ENCODE measurements at places on chromosomes 2 and 18.
A peak's percentile ranks its signal among the peaks of the same experiment; 100 is the strongest.

- H3K4me3 ChIP-seq, result no peak overlapping the region
- DNase-seq, result no peak
- H3K27me3 ChIP-seq, result no peaks in the 10 kb centered on the region
- H3K36me3 ChIP-seq, result no peaks in the 10 kb centered on the region
- no peak overlapping the region for H3K27ac ChIP-seq
- H3K4me1 ChIP-seq, result no peaks in the 10 kb centered on the region
Measured at GRCh38 chr2:239353692-239354091, 47.1 kb downstream of the HDAC4 start.

- no peak overlapping the region for H3K27ac ChIP-seq
- H3K4me3 ChIP-seq, result no peak overlapping the region
- peak; percentile 36 for DNase-seq
- H3K27me3 ChIP-seq, result no peaks in the 10 kb centered on the region
- H3K4me1 ChIP-seq, result no peaks in the 10 kb centered on the region
Measured at GRCh38 chr2:69559442-69560146, 83.9 kb downstream of the AAK1 start.

- H3K27ac ChIP-seq, result no peak overlapping the region
- H3K36me3 ChIP-seq, result no peaks in the 10 kb centered on the region
- no peaks in the 10 kb centered on the region for H3K27me3 ChIP-seq
- H3K4me1 ChIP-seq, result no peaks in the 10 kb centered on the region
- no peak for DNase-seq
- no peak overlapping the region for H3K4me3 ChIP-seq
Measured at GRCh38 chr2:181685150-181685688, 4.9 kb upstream of the NEUROD1 start.

DNA sequence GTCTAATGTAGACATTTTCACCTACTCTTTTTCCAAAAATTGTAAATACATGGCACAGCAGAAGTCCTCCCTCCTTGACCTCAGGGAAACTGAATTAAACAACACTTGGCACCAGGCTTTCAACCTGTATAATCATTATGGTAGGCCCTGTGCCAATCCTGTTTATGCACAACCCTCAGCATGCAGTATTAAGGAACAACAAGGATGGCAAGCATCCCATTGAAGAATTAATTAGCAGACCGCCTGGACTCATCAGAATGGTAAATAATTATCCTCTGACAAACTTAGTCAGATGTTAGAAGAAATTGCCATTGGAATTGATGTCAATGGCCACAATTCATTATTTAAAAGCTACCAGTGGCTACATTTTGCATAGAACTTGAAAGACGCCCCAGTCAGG is 66.3 kb upstream of the GALNT5 start:
- H3K36me3 ChIP-seq, result no peaks in the 10 kb centered on the region
- H3K4me3 ChIP-seq, result no peak overlapping the region
- DNase-seq, result no peak
- no peaks in the 10 kb centered on the region for H3K4me1 ChIP-seq

GRCh38 chr18:57789090-57789489 is 14.0 kb downstream of the ATP8B1 start:
- H3K27me3 ChIP-seq, result no peaks in the 10 kb centered on the region
- no peak overlapping the region for H3K27ac ChIP-seq
- no peak overlapping the region for H3K4me3 ChIP-seq
- H3K36me3 ChIP-seq, result no peaks in the 10 kb centered on the region
- H3K4me1 ChIP-seq, result peaks cover 14% of the 10 kb centered on the region
- no peak for DNase-seq

DNA sequence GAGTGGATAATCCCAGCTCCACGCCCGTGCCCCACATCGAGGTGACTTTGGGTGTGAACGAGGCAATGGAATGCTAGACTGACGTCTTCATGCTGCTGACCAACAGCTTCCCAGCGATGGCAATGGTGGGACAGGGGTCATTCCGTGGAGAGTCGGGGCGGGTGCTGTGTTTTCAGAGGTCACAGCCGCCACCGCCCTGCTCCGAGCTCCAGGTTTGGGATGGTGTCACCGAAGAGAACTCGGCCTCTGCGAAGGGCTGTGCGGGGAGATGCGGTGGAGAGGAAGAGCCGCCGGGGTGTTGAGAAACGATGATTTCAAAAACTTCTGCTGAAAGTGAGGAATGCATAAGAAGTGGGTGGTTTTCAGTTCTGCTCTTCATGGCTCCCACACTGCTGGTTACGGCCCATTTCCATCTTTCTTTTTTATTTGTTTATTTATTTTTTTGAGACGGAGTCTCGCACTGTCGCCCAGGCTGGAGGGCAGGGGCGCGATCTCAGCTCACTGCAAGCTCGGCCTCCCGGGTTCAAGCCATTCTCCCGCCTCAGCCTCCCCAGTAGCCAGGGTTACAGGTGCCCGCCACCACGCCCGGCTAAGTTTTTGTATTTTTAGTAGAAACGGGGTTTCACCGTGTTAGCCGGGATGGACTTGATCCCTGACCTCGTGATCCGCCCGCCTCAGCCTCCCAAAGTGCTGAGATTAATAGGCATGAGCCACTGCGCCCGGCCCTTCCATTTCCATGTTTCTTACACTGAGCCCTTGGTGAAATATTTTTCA is 142.6 kb downstream of the RTP5 start:
- no peaks in the 10 kb centered on the region for H3K4me1 ChIP-seq
- no peak overlapping the region for H3K27ac ChIP-seq
- no peak for DNase-seq

DNA sequence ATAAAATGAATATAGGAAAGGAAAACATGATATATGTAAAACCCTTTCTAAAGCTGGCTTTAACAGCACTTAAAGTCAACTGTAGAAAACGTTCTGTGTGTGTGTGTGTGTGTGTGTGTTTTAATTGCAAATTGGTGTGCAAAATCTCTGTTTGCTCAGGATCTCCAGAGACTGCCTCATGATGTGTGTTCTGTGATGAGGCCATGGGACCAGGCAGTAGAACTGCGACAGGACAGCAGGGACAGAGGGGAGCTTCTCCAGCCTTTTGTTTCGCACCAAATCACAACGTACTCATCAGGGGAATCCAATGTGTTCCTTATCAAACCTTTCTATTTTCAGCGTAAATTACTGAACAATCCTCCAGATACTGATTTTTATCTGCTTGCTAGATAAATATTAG is 66.7 kb downstream of the NXPH2 start:
- H3K27ac ChIP-seq, result no peak overlapping the region
- no peaks in the 10 kb centered on the region for H3K36me3 ChIP-seq
- no peak overlapping the region for H3K4me3 ChIP-seq
- no peaks in the 10 kb centered on the region for H3K4me1 ChIP-seq
- no peaks in the 10 kb centered on the region for H3K27me3 ChIP-seq

DNA sequence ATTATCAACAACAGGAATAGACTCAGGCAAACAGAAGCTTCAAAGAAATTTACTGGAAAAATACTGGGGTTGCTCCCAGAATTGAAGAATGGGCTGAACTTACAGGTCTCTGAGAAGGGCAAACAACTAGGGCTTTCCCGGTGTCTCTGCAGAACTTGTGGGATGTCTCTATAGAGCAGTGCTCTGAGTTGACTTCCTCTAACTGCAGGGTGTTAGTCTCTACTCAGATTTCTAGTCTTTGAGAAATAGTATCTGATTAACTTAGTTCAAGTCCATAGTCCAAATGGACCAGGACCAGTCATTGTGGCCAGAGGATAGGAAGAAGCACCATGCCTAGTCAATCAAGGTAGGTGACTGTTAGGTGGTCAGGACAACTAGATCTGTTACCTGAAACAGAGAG is 45.8 kb downstream of the LIMS1 start:
- DNase-seq, result no peak
- H3K27ac ChIP-seq, result no peak overlapping the region
- H3K4me1 ChIP-seq, result peaks cover 15% of the 10 kb centered on the region
- H3K27me3 ChIP-seq, result no peaks in the 10 kb centered on the region

GRCh38 chr18:5972298-5972697 is 77.0 kb upstream of the TMEM200C start:
- DNase-seq, result no peak
- H3K36me3 ChIP-seq, result no peaks in the 10 kb centered on the region
- H3K27me3 ChIP-seq, result no peaks in the 10 kb centered on the region

- DNase-seq, result no peak
- no peaks in the 10 kb centered on the region for H3K27me3 ChIP-seq
- no peak overlapping the region for H3K27ac ChIP-seq
Measured at GRCh38 chr2:145029873-145030272, 510.0 kb upstream of the ZEB2 start.

GRCh38 chr18:3002732-3003131 is 10.2 kb downstream of the LPIN2 start:
- no peak overlapping the region for H3K4me3 ChIP-seq
- H3K27ac ChIP-seq, result no peak overlapping the region
- H3K4me1 ChIP-seq, result no peaks in the 10 kb centered on the region
- peaks cover 14% of the 10 kb centered on the region for H3K36me3 ChIP-seq
- no peaks in the 10 kb centered on the region for H3K27me3 ChIP-seq
- DNase-seq, result no peak

DNA sequence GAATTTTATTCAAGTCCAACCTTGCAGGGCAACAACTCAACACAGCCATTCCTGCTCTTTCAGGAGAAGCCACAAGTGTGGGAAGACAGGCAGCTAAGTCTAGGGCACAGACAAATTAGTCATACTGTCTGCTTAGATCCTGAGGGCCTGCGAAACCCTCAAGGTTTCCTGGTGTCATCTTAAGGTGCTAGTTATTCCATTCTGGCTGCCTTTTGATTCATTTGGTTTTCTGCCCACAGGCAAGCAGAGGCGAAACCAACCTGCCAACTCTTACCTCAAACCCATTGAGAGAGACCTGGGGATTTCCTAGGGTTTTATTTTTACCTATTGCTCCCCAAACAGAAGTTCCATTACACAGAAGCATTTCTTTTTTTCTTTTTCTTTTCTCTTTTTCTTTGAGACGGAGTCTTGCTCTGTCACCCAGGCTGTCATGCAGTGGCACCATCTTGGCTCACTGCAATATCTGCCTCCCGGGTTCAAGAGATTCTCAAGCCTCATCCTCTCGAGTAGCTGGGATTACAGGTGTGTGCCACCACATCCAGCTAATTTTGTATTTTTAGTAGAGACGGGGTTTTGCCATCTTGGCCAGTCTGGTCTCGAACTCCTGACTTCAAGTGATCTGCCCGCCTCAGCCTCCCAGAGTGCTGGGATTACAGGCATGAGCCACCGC is 23.7 kb upstream of the SCYGR1 start:
- peak; percentile 24 for DNase-seq
- peaks cover 28% of the 10 kb centered on the region for H3K4me1 ChIP-seq
- no peak overlapping the region for H3K27ac ChIP-seq
- H3K4me3 ChIP-seq, result no peak overlapping the region
- no peaks in the 10 kb centered on the region for H3K27me3 ChIP-seq
- H3K36me3 ChIP-seq, result no peaks in the 10 kb centered on the region

DNA sequence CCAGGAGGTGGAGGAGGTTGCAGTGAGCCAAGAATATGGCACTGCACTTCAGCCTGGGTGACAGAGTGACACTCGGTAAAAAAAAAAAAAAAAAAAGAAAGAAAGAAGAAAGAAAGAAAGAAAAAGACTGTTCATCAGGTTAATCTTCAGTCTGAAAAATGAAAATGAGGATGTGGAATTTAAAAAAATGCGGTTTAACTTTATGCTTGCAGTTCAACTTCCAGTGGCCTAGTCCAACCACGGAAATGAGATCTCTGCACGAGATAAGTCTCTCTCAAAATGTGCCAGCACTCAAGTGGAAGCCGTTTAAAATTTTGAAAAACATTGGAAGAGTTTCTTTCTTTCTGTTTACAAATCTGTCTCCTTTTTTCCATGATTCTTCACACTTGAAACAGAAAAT is 112.1 kb downstream of the DOCK10 start:
- no peaks in the 10 kb centered on the region for H3K27me3 ChIP-seq
- DNase-seq, result no peak
- no peaks in the 10 kb centered on the region for H3K36me3 ChIP-seq
- H3K27ac ChIP-seq, result no peak overlapping the region
- no peak overlapping the region for H3K4me3 ChIP-seq

DNA sequence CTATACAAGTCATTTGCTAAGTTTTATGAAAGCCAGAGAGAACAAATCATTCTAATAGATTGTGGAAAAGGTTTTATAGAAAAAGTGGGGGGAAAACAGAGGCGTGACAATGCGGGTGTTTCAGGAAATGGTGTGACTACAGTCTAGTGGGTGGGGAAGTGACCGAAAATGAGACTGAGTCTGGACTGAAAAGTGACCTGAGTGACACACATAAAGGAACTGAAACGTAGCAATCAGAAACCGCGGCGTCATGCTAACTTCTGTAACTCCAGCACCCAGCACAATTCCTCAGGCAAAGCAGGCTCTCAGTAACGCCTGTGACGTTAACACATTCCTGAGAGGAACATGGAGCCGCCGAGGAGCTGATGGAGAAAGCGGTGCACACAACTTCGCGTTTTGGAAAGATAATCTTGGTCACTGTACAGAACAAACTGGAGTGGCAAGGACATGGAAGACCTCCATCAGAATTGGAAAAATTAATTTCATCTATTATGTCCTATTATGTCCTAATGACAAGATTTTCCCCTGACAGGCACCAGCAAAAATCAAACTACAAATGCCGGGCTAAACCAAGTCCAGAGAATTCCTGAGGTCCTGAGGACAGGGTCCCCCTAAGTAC is 1.4 kb upstream of the CD226 start:
- no peak overlapping the region for H3K27ac ChIP-seq
- no peak overlapping the region for H3K4me3 ChIP-seq
- H3K36me3 ChIP-seq, result no peaks in the 10 kb centered on the region
- H3K27me3 ChIP-seq, result no peaks in the 10 kb centered on the region
- DNase-seq, result no peak

DNA sequence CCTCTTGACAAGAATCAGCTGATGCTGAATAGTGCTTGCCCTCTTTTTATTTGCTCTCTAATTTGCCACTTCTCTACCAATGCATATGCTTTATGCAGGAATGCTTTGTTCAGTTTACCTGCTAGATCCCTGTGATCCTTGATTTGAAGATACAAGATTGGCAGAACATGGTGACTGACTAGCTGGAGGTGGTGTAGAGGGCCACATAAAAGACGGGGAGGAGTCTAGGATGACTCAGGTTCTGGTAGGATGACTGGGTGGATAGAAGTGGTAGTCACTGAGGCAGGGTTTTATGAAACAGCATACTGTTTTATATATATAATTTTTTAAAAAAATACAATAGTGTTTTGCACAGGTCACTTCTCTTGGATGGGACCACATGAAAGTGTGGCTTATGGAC is 6.3 kb upstream of the ADGRF3 start:
- no peak for DNase-seq
- no peak overlapping the region for H3K27ac ChIP-seq
- peaks cover 15% of the 10 kb centered on the region for H3K4me1 ChIP-seq
- 0 out of 2 replicates have a peak, but pooled peaks cover 2% of the 10 kb centered on the region for H3K36me3 ChIP-seq

DNA sequence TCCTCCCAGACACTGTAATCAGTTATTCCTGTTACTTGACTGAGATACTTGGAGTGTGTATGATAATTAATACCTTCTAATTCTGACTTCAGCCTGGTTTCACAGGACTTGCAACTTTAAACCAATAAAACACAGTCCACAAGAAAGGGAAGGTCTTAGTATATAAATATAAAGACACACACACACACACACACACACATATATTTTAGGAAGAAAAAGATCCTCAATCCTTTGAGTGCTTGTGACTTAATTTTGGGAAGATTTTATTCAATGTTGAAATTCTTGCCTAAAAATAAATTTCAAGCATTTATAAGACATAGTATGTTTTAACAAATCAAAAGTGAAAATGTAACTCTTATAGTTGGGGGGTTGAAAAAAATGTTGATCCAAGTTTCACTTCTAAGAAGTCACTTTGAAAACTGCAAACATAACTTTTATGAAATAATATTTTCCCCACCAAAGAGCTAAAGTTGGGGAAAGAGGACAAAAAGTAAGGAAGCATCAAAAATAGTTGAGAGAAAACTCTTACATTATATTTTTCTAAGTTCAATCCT is 824 bp upstream of the VPS54 start:
- no peak for DNase-seq
- H3K27ac ChIP-seq, result peak overlapping the region; percentile 94
- H3K27me3 ChIP-seq, result no peaks in the 10 kb centered on the region
- peaks cover 8% of the 10 kb centered on the region for H3K4me1 ChIP-seq
